T-helper 2 cell treated with Interferon-gamma antibody and Interleukin-4, amounts not matched to agents 100 ng/mL and 5 ng/mL, for 36 hours (primary cell): ENCODE measurements at places on chromosomes 5 and 9. TPM values are rescaled to one million over a fixed set of nuclear protein-coding genes. Genes with fewer than 3 reads are reported as not detected.

RPS14 gene
- 2,302 and 2,378 TPM in 2 replicates for total RNA-seq

OR13C8 gene
- total RNA-seq, result not detected in 2 replicates

TMEM245 gene
- 29.8 and 33.5 TPM in 2 replicates for total RNA-seq

RMRP gene
- total RNA-seq, result 5,282 and 6,266 TPM in 2 replicates

EQTN gene
- total RNA-seq, result not detected in 2 replicates

CDKN2B gene
- 3.5 and 4.0 TPM in 2 replicates for total RNA-seq

CDC14B gene
- 1.0 and 1.1 TPM in 2 replicates for total RNA-seq

PALM2AKAP2 gene
- not detected in 2 replicates for total RNA-seq

WWC1 gene
- total RNA-seq, result not detected in 2 replicates

PROB1 gene
- 5.5 and 6.0 TPM in 2 replicates for total RNA-seq

ACOT12 gene
- total RNA-seq, result not detected in 2 replicates

DNAI1 gene
- not detected in 2 replicates for total RNA-seq

LHX3 gene
- not detected in 2 replicates for total RNA-seq

OR1J2 gene
- total RNA-seq, result not detected in 2 replicates

SHOC1 gene
- not detected in 2 replicates for total RNA-seq

PTBP3 gene
- 163 and 165 TPM in 2 replicates for total RNA-seq

STK32A gene
- not detected in 2 replicates for total RNA-seq

PCDHB3 gene
- total RNA-seq, result not detected in 2 replicates

PCDHGB1 gene
- total RNA-seq, result 0.18 and 0.20 TPM in 2 replicates

GABRA1 gene
- total RNA-seq, result not detected in 2 replicates

ISL1 gene
- not detected in 2 replicates for total RNA-seq

CNTFR gene
- total RNA-seq, result not detected in 2 replicates

RASEF gene
- total RNA-seq, result not detected in 2 replicates

ZNF366 gene
- not detected in 2 replicates for total RNA-seq

CCDC127 gene
- 5.7 and 6.5 TPM in 2 replicates for total RNA-seq

WNT8A gene
- total RNA-seq, result not detected in 2 replicates

PRRX2 gene
- 0.64 and 0.73 TPM in 2 replicates for total RNA-seq

PHPT1 gene
- 109 and 111 TPM in 2 replicates for total RNA-seq

CAMK4 gene
- total RNA-seq, result 106 and 112 TPM in 2 replicates

POLE3 gene
- total RNA-seq, result 85.0 and 86.4 TPM in 2 replicates

TRMT10B gene
- 13.1 and 14.0 TPM in 2 replicates for total RNA-seq

PFN3 gene
- total RNA-seq, result not detected in 2 replicates

SMIM33 gene
- total RNA-seq, result 0.59 and 0.80 TPM in 2 replicates

ANKRD31 gene
- 0.16 and 0.18 TPM in 2 replicates for total RNA-seq

PITX1 gene
- total RNA-seq, result 0.41 TPM in 1 of 2 replicates, not detected in the other

C5orf58 gene
- total RNA-seq, result not detected in 2 replicates
